ENCODE measurements at places on chromosomes 12 and 14.

- no peak for DNase-seq
These were observed 82.0 kb downstream of the PRKCH start for GRCh38 chr14:61403411-61403810.

DNA sequence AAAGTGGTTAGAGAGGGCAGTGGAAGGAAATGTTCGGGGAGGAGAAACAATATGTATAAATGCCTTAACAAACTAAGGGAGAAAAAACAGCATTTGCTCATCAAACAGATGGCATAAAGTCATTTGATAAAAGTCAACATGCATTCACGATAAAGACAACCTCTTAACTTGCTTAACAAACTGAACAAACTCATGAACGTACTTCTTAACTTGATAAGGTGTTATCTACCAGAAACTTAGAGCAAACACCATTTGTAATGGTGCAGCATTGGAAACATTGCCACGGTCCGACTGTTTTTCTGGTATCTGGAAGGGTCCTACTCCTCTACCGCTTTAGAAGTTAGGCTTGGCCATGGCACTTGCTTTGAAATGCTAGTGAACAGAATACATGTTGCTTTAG lies 4.2 kb upstream of the RPS6KL1 start:
- no peak for DNase-seq

DNA sequence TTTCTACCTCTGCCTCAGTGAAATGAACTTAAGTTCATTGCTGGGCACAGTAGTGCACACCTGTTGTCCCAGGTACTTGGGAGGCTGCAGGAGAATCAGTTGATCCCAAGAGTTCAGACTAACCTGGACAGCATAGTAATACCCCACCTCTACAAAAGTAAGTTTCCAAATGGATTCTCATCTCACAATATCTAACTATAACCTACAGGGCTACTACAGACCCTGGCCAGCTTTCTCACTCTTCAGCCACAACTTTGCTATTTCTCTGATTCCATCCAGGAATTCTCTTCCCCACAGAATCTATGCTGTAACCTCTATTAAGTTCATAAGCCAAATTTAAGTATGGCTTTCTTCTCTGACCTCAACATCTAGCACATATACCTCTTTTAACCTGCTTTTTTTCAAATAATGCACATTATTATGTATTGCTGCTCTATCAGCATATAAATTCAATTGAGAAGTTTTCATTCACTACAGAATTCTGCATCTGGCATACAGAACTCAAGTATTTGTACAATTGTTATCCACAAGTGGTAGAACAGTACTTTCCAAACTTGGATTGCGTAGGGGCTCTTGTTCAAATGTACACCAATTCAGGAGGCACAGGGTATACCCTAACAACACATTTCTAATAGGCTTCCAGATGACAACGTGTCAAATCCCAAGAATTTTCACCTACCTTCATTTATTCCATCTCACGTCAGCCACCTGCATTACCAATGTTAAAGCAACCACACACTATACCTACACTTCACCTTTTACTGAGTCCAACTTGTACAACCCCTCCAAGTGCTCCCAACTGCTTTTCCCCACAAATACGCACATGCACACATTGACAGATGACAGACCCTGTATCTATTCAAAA lies 3.8 kb downstream of the RPS29 start:
- DNase-seq = no peak

DNA sequence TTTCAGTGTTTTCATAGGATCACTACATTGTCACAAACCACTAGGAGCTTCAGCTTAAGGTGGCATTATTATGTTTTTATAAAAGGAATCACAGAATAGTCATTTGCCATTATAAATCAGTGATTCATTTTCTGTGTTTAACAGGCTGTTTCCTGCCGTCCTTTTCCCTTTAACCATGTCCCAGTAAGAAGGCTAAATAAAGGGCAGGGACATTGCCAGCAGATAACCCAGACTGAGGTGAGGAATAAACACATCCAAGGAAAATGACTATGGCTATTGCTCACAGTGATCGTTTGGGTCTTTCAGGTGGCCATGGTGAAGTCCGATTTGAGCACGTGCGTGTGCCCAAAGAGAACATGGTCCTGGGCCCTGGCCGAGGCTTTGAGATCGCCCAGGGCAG lies 17.9 kb upstream of the ALDH2 start:
- no peak for DNase-seq

Measured in coronary artery (tissue), 2 donors.